Activated T-cell treated with anti-CD3 and anti-CD28 coated beads for 1 hour (primary cell): ENCODE measurements at places on chromosomes 1 and 21.

DNA sequence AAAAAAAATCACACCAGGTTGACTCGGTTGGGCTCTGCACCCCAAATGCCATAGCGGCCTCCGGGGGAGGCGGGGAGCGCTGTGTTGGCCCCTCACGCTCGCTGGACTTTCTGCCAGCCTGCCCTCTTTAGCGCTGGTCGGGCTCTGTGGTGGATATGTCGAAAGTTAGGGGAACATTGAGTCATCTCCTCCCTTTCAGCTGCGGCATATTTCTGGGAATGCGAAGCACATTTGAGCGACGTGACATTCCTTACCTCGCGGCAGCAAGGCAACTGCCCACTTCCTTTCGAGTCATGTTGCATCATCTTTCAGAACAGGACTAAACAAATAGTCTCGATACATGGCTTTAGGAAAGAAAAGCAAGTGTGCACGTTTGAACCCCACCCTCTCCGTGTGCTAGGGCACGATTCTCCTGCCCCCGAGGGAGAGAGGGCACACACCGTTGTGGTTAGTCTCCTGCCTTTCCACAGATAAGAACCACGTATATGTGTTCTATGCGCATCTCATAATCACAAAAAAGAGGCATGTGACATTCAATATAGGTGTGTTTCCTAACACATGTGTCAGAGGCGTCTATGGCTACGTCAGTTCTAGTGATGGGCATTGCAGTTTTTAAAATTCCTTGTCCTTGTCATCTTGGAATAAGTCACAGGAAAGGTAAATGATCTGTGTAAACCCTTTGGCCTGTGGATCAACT is 105.9 kb upstream of the SLC45A1 start:
- DNase-seq: no peak

DNA sequence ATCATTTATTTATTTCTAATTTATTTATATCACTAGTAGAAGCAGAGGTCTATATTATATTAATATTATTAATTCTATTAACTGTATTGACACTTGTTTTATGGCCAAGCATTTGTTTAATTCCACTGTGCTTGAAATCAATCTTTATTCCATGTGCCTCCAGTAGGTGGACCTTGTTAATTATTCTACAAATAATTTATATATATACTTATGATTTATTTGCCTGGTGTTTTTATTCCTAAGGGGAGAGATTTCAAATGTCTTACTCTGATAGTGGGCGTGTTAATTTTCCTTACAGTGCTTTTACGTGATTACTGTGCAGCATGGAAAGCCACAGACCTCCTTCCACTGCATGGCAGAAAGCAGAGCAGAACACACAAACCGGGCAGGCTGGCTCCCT is 17.5 kb upstream of the OR6N2 start:
- no peak for DNase-seq

DNA sequence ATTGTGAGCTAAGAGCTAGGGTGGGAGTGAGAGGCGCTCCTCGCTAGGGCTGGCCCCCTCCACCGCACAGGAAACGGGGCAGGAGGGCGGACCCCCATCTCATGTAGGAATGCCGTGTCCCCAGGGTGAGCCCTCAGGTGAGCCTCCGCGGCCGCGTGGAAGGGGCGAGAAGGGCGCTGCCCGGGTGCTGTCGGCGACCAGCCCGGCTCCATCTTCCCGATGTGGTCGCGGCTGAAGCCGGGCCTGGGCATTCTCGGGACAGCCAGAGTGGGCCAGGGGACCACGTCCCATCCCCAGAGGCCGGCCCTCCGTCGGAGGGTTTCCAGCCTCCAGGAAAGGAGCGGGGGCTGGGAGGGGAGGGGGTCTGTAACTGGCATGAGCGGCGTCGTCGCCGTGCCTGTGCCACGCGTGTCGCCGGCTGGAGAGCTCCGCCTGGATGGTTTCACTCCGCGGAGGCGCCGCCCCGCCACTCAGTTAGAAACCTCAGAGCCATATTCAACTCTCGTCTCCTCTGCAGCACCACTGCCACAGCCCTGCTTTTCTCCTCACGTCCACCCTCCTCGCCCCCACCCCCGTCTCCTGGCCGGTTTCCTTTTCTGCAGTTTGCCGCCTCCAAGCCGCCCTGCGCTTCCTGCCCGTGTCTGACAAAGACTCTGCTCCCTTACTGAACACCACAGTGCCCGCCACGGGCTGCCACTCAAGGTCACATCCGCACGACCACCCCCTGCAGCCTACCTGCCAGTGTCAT is at the start of gene TMEM269:
TSS of gene TMEM269 (plus strand) at position 46 of the 748 bp plus-strand sequence. CDS start 4,903 bp downstream, outside the sequence.
- DNase-seq: peak; percentile 28

DNA sequence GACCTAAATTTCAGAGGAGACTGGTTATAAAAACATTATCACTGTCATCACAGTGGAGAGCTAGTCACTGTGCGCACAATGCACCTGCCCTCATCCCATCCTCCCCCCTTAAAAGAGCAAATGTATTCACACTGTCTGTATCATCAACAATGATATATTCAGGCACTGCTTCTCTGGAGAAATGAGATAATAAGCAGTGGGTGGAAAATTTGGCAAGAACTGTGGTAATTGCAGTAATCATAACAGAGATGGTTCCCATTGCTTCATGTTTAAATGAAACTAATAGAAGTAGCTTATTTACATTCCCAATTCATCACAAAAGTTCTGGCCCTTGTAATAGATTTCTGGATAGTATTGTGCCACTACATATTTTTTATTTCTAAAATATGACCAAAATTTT is 867.4 kb upstream of the ADGRL2 start:
- DNase-seq: no peak

GRCh38 chr1:54528613-54529012 is 19.4 kb upstream of the ACOT11 start:
- no peak for DNase-seq

GRCh38 chr1:10484521-10484920 is 9.8 kb downstream of the PEX14 start:
- no peak for DNase-seq

GRCh38 chr1:18974606-18975005 is 18.1 kb upstream of the IFFO2 start:
- no peak for DNase-seq

GRCh38 chr1:187374742-187375141 is 546.0 kb downstream of the PLA2G4A start:
- DNase-seq: no peak

GRCh38 chr1:48701445-48701844 is 75.2 kb downstream of the BEND5 start:
- DNase-seq: no peak

DNA sequence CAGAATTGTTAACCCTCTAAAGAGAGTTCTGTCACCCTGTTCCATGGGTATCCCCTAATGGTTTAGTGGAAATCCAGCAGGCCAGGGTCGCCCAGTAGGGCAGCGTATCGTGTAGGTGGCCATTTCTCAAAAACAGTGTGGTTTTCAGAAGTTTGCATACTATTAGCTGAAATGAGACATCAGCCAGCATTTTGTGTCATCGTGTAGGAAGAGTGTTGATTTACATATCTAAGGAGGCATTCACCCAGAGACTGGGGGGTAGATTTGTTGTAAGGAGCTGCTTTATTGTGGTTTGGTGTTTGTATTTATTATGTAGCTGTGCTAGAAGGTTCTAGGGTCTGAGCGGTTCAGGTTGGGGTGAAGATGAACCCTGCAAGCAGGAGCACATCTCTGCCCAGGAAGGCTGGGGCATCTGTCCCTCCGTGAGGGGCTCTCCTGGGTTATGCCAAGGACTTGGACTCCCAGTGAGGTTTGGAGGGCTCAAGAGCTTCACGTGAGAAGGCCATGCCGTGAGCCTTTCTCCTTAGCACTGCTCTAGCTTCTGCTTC is 174.4 kb downstream of the PGBD5 start:
- no peak for DNase-seq

- no peak for DNase-seq
Observed at GRCh38 chr1:3386205-3387002, 68.1 kb upstream of the ARHGEF16 start.

GRCh38 chr1:181010789-181011188 is 11.9 kb downstream of the STX6 start:
- no peak for DNase-seq

GRCh38 chr1:9529190-9529589 is 10.1 kb upstream of the SLC25A33 start:
- no peak for DNase-seq

DNA sequence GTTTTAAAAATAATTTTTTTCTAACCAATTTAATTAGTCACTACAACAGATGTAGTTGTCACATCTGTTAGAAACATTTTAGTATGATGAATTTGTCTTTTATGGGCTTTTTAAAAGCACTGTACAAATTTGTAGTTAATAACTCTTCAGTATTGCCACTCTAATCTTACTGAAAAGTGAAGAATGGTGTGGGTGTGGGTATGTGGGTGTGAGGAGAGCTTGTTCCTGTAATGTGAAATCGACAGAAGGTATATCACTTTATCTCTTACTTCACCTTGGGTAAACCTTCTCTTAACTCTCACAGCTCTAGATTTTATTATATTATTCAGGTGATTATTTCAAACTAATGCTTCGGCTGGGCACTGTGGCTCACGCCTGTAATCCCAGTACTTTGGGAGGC is 42.5 kb downstream of the TMEM200B start:
- DNase-seq: no peak

DNA sequence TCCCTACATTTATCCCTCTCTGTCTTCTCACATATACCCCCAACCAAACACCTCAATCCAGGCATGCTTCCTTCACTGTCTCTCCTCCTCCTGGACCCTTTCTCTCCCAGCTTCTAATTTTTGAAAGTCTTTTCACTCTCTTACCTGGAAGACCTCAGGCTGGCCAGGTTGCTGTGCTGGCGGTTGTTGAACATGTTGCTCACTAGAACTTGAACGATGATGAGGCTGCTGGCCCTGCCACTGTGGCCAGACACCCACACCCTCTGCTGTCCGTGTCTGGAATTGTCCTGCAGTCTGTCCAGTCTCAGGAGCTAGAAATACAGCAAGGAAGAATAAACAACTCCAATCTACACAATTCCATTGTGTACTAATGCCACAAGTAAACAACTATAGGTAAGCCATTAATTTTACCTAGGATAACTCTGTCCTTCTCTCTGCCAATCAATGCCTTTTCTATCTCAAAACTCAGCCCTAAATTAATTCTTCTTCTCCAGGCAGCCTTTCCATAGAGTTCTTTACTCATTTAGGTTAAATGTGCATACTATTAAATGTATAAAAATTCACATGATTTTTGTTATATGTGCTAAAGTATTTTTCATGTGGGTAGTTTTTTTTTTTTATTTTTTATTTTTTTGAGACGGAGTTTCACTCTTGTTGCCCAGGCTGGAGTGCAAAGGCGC is 5.1 kb upstream of the CTSK start:
- peak; percentile 1 for DNase-seq

DNA sequence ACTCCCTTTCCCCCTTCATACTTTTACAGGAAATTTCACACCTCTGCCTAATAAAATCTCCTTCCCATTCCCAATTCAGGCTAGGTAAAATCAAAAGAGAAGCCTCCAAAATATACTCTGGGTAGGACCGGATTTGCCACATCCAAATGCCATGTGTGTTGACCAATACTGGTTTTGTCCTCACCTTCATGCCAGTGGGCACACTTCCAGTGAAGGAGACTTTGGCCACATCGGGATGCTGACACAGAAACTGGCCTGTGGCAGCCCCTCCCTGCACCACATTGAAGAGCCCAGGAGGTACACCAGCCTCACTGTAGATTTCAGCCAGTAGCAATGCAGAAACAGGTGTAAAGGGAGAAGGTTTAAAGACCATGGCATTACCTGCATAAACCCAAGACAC is 18.1 kb downstream of the ALDH9A1 start:
- no peak for DNase-seq

DNA sequence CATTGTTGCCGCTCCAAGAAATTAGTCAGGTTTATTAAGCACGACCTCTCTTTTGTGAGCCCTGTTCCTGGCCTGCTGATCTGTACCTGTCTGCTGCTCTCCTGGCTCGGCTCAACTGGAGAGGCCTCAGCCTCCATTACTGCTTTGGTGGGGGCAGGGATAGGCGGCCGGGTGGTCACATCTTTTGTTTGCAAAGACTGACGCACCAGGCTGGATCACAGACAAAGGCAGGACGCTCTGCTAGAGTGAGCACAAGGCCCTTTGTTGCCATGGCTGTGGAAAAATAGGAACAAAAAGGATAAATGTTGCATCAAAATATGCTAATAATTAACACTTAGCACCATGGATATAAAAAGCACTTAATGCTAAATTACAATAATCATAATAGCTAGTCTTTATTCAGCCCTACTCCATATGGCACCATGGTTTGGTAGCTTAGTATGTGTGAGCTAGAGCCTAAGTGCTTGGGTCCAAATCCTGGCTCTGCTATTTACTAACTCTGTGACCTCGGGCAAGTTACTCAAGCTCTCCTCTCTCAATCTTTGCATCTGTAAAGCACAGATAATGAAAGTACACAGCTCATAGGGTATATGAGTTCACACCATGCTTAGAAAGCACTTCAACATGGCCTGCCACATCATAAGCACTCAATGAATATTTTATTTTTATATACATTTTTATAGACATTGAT is 28.9 kb upstream of the HPDL start:
- DNase-seq: no peak

GRCh38 chr1:41537788-41538351 is 53.4 kb upstream of the EDN2 start:
- DNase-seq: no peak
